ENCODE measurements at places on chromosomes 3 and 15.
A peak's percentile ranks its signal among the peaks of the same experiment; 100 is the strongest.

- peak; percentile 75 for DNase-seq
These were observed 560 bp downstream of the ST6GAL1 start for GRCh38 chr3:186930641-186931531.

GRCh38 chr3:159928071-159928491 lies 60.6 kb upstream of the IL12A start:
- no peak for DNase-seq

- no peak for DNase-seq
These were observed 62.6 kb downstream of the CORO2B start for GRCh38 chr15:68641376-68641775.

DNA sequence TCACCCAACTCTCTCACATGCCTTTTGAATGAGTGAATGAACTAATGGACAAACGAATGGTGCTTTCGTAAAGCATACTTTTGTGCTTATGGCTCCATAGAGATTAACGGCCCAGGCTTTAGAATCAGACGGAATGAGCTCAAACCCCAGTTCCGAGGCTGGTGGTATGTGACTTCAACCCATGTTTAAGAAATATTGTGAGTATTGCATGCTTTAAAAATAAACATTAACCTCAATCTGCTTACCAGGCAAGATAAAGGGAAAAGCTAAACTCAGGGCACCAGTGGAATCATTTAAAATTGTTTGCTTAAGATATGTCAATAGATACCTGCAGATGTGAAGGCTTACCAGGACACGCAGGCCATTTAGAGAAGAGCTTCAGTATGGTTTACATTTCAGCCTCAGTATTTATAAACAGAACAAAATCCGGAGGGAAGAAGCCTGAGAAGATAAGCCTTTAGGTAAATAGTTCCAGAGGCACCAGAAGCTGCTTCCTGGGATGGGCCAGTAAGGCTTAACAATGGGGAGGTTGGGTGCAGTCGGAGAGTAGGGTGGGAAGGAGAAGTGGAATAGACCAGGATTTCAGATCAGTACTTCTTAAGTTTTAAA lies 186.4 kb downstream of the ADAMTS9 start:
- no peak for DNase-seq

DNA sequence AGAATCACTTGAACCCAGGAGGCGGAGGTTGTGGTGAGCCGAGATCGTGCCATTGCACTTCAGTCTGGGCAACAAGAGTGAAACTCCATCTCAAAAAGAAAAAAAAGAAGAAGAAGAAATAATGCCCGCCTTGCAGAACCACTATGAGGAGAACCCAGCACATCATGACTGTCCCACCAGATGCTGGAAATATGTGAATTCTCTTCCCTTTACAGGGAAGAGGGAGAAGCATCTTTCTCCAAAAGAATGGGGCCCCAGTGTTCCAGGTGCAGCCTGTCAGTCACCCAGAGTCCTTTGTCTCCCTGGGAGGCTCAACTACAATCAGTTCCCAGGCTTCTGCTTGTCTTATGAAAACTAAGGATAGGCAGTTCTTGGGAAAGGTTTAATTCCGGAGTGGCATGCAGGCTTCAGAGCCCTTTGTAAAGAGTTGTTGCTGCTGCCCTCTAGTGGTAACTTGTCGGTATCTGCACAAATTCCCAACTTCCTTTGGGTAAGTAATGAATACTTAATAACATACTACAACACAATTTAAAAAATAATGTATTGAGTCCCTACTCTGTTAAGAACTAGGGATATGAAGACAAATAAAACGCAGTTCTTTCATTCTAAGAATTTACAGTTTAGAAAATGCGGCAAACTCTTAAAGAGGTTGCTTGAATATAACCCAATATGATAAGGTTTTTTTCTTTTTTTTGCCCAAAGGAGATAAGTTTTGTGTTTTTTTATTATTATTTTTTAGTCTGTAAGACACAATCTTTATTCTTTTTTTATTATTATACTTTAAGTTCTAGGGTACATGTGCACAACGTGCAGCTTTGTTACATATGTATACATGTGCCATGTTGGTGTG lies 18.6 kb upstream of the TICRR start:
- peak; percentile 45 for DNase-seq

- no peak for DNase-seq
These were observed 91.5 kb upstream of the ADAMTS17 start for GRCh38 chr15:100433304-100433703.

DNA sequence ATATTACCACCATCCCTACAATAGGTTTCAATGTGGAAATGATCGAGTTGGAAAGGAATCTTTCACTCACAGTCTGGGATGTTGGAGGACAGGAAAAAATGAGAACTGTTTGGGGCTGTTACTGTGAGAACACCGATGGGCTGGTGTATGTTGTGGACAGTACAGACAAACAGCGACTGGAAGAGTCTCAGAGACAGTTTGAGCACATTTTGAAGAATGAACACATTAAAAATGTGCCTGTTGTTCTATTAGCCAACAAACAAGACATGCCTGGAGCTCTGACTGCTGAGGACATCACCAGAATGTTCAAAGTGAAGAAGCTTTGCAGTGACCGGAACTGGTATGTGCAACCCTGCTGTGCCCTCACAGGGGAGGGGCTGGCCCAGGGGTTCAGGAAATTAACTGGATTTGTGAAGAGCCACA lies 510 bp downstream of the ARL14 start:
- peak; percentile 12 for DNase-seq

GRCh38 chr15:40329804-40330203 lies 6.3 kb downstream of the INAFM2 start:
- DNase-seq: no peak

DNA sequence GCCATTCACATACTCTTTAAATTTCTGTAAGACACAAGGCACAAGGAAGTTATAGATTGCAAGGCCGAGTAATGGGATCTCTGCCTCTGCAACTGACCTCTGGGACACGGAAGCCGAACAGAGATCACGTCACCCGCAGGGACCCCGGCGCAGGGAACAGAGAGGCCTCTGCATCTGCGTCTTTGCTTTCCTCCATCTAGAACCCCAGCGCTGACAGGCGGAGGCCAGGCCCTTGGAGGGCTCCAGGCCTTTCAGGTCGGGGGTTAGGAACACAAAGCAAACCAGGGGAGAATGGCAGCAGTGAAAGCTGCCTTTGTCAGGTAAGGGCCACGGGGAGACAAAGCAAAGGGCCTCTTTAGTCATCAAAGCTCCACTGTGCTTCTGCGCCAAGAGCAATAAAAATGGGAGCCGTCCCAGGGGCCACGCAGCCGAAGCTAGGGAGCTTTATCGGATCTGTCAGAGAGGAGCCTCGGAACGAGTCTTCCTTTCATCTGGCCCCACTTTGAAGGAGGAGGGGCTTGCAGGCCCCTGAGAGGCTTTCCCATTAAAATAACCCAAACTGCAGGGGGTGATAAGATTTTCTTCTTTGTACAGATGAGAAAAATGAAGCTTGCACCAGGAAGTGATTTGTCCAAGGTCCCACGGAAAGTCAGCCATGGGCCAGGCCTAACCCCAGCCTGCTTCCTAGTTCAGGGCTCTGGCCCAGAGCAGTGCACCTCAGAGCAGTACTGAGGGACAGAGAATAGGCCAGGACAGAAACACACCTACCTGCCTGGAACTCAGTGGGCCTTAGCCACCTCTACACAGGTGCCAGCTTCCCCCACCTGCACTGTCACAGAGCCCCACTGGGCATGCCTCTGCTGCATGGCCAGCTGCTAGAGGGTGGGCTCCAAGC lies 84.4 kb upstream of the RAD18 start:
- DNase-seq: no peak

DNA sequence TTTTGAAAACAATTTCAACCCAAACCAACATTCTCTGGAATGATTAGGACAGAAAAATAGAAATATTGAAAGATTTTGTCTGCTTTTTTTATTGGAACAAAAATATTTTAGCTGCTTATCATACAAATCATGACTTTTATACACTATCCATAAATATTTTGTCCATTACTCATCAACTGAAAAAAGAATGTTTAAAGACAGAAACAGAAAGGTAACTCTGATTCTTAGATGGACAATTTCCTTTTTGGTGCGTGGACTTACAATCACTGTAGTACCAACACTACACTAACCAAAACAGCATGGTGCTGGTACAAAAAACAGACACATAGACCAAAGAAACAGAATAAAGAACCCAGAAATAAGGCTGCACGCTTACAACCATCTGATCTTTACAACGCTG lies 582.8 kb upstream of the CCDC54 start:
- no peak for DNase-seq

GRCh38 chr15:74891469-74891868 lies 1.6 kb downstream of the MPI start:
- DNase-seq: no peak

GRCh38 chr3:171497468-171497867 lies 37.3 kb upstream of the TNIK start:
- DNase-seq: no peak

- DNase-seq: no peak
These were observed 729.9 kb downstream of the MECOM start for GRCh38 chr3:168933614-168934013.

DNA sequence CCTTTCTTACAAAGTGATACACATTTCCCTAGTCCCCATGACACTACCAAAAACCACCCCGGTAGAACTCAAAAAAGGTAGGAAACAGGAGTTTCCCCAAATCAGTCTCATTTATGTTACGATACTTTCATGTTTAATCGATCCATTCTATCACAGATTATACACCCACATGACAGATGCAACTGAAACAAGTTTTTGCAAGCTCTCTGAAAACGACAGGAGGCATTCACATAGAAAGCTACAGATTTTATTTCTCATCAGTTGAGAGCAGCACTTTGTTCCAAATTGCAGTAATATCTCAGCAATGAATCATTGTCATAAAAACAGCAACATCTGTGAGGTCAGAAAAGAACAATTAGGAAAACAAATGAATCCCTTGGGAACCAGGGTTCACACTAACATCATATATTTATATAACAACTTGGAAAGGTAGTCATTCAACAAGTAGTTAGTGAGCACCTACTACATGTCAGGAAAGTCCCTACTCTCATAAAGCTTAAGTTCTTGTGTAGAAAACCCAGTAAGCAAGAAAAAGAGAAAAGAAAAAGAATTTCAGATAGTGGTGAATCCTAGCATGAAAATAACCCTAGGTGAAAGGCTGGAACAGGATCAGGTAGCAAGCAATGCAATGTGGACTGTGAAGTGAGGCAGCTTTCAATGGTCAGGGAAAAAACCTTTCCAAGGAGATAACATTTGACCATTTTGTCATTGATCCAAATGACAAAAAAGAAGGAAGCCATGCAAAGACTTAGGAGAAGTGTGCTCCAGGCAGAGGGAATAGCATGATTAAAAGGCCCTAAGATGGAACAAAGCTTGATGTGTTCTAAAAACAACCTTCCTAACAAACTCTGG lies 8.3 kb downstream of the PLD1 start:
- DNase-seq: no peak

DNA sequence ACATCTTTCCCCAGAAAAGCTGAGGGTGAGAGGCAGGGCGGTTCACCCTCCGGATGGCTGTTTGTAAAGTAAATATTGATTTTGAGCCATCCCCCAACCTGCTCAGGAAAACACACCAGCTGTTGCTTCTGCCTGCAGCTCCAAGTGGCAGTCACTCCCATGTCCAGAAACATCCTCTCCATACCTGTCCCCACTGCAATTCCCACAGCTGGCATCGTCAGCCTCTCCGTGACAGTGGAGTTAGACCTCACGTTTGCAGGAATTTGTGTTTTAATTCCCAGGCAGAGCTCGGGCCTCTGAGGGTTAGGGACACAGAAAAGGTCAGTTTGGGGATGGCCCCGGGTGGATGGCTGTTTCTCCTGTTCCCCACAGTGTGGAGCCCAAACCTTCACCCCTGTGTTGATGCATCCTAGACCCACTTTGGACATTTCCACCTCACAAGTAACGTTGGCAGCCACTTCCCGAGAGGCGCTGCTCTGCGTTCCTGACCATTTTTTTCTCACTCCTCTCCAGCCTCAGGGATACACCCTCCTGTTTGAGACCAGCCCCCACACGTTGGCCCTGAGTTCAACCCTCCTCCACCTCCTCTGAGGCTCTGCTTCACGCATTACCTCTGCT lies 11.8 kb upstream of the FAM174B start:
- peak; percentile 68 for DNase-seq

GRCh38 chr15:38714309-38715072 lies 149.9 kb upstream of the RASGRP1 start:
- no peak for DNase-seq

- DNase-seq: no peak
These were observed 44.0 kb downstream of the SYNM start for GRCh38 chr15:99148851-99149276.

DNA sequence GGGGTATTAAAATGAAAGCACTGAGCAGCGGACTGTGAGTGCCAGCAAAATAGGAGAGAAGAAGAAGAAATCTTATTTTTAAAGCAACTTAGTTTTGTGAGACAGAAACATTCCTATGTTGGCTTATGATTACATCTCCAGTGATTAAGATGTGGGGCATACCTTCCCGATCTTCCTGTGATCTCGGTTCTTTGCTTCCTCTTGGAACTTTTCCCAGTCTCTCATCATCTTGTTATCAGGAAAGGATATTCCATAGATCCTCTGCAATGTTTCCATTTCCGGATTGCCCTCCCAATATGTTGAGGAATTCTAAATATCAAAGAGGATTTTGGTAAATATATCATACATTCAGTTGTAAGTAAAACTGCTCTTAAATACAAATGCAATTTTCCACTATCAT lies 22.2 kb downstream of the TARS3 start:
- DNase-seq: no peak

DNA sequence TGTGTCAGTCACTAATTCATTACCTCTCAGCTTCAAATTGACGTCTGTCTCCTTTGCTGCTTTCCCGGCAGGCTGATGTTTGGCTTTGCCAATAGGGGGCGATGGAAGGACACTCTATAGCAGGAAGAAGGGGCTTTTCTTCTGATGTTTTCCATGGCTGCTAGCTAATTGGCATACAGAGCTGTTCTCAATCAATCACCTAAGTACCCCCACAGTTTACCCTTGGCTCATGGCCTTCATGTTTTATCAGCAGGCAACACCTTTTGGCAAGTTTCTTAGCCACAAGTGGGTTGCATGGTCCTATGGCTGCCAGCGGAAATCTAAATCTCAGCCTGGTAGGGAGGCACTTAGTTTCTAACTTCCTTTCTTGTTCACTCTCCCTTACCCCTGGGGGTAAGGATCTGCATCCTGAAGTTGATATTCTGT lies 45.0 kb downstream of the ESYT3 start:
- DNase-seq: peak; percentile 46

DNA sequence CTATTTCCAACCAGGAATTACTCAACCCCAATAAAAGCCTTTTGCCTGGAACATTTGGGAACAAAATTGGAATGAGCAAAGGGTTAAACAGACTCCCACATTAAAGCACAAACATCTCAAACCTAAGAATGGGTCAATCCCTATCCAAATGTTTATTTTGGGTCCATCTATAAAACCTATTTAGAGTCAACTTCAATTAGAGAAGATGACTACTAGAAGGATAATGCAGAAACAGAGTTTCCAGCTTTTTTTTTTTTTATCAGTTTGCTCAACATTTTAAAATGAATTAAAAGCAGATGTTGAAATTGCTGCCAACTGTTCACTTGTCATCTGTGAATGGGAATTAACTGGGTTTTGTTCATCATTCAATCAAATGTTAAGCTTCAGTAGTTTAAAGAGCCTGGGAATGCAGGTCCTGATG lies 4.1 kb upstream of the TBC1D23 start:
- DNase-seq: no peak

GRCh38 chr3:122312826-122313225 lies 12.2 kb upstream of the CSTA start:
- no peak for DNase-seq

- DNase-seq: no peak
These were observed 32.0 kb downstream of the MAP4 start for GRCh38 chr3:47984075-47984728.

- peak; percentile 6 for DNase-seq
These were observed 316.6 kb upstream of the UBE2E2 start for GRCh38 chr3:22886439-22887068.
